Fibroblast of mammary gland (primary cell): ENCODE measurements at places on chromosomes 11 and 22.
A peak's percentile ranks its signal among the peaks of the same experiment; 100 is the strongest.

DNA sequence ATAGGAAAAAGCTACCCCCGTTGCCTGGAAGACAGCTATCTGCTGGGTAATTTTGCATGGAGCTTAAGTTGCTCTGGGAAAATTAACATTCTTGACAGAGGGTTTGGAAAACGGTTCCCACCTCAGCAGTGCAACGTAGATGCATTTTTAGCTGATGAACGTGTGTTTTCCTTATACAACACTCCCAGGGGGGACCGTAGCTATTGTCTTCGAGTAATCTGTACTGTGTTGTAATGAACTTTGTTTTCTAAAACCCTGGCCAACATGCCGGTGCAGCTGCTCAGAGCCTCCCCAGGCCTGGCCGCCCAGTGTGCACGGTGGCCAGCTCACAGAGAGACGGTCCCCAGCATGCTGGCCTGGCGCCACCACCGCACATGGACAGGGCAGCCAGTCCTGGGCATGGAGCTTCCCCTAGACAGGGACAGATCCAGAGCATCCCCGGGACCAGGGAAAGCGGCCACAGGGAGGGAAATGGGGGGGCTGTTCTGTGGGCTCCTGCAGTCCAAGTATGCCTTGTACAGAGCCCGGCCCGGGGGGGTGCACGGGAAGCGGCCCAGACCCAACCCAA, 2.2 kb downstream of the TNNT3 start:
- DNase-seq, result peak; percentile 78

DNA sequence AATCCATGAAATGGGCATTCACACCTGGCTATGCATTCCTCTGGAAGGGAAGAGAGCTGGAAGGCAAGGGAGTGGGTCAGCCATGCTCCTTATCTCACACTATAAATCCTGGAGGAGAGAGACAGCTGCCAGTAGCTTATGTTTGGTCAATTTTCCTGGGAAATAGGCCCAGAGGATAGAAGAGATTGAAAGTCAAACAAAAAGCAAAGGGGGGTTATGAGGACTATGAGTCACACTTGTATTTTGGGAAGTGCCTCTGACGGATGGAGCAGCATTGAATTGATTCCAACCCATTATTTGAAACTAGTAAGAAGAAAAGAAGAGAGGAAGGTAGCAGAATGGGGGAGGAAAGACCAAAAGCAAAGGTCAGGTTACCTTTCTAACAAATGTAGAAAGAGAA, 25.0 kb downstream of the SNX19 start:
- DNase-seq, result peak; percentile 40

DNA sequence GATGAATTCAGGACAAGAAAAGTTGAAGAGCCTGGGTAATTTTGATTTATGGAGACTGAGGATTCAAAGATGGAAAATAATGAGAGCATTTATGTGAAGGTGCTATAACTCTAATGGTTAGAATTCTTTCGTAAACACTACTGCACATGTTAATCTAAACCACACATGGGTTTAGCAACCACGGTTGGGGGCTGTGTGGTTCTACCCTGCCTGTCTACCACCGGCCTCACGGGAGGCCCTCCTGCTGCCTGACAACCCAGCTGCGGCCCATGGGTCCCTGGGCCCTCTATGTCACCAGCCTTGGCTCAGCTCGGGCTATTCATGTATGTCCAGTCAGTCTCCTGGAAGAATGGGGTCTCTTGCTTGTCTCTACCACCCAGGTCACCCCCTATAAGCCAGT, 68.5 kb upstream of the ARFGAP3 start:
- no peak for DNase-seq

DNA sequence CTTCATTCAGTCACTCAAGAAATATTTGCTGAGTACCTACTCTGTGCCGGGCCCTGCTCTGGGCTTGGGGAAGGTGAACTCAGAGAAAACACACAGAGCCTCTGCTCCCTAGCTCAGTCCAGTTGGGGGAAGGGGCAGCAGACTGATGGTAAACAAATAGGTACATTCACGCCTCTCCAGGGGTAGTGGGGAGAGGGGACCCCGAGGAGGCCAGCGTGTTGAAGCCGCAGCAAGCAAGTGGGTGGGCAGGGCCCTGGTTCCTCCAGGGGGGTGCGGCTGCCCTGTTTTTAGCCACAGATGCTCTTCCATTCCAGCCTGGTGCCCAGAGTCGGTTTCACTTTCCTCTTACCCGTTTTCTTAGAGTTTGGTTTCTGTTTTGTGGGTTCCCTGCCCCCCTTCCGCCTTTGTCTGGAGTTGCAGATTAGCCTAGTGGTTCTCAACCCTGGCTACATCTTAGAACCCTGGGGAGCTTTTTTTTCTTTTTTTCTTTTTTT, 8.7 kb downstream of the DRAP1 start:
- no peak for DNase-seq

GRCh38 chr11:1925373-1926155, 6.1 kb downstream of the TNNT3 start:
- no peak for DNase-seq

GRCh38 chr11:33606762-33607161, 93.9 kb downstream of the C11orf91 start:
- no peak for DNase-seq

- no peak for DNase-seq
Measured at GRCh38 chr11:31795706-31796498, 15.2 kb downstream of the PAX6 start.

GRCh38 chr11:47980907-47981621, 705 bp downstream of the PTPRJ start:
- DNase-seq, result no peak
